Panc1 (cell line): ENCODE measurements at places on chromosomes 7 and 10. TPM values are rescaled to one million over a fixed set of nuclear protein-coding genes. Genes with fewer than 3 reads are reported as not detected.

The JAZF1 gene
- 8.8 TPM for total RNA-seq

The MSS51 gene
- 2.3 TPM for total RNA-seq

- H3K4me3 ChIP-seq: no peak overlapping the region
- no peaks in the 10 kb centered on the region for H3K4me1 ChIP-seq
- H3K27me3 ChIP-seq: no peaks in the 10 kb centered on the region
These were observed 225.7 kb upstream of the ANKRD30A start for GRCh38 chr10:36899652-36900051.

The ASZ1 gene
- not detected for total RNA-seq

The FASTK gene
- 95.0 TPM for total RNA-seq

GRCh38 chr10:90417029-90417428 is 440.8 kb downstream of the HTR7 start:
- H3K27ac ChIP-seq: no peak overlapping the region
- no peak for DNase-seq
- no peak overlapping the region for H3K4me3 ChIP-seq
- H3K27me3 ChIP-seq: no peaks in the 10 kb centered on the region
- H3K4me1 ChIP-seq: 0 out of 2 replicates have a peak, but pooled peaks cover 3% of the 10 kb centered on the region

DNA sequence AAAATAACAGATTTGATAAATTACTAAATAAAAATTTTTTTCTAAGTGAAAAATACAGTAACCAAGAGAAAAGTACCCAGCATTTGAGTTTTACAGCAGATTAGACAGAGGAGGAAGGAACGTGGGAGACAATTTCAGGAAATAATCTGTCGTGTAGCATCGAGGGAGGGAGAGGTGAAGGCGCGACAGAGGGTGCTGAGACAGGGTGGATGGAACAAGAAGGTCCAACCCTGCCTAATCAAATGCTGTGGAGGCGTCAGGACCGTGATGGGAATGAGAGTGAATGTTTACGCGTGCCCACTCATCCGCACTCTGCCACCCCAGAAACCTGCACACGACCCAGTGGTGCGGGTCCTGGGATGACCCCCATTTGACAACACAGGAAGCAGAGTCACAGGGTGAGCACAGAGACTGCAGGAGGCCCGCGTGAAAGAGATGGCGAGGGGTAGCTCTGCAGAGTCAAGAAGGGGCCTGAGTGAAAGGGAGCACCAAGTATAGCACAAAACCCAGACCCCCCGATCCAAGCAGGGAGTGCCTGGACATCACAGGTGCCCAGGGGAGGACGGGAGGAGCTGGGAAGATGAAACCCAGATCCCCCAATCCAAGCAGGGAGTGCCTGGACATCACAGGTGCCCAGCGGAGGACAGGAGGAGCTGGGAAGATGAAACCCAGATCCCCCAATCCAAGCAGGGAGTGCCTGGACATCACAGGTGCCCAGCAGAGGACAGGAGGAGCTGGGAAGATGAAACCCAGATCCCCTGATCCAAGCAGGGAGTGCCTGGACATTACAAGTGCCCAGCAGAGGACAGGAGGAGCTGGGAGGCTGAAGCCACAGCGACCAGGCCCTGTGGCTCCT is 558.9 kb downstream of the DNAJB6 start:
- H3K4me1 ChIP-seq: no peaks in the 10 kb centered on the region
- no peak for DNase-seq
- no peak overlapping the region for H3K27ac ChIP-seq
- no peaks in the 10 kb centered on the region for H3K36me3 ChIP-seq
- no peak overlapping the region for H3K4me3 ChIP-seq

The PEX1 gene
- 13.9 TPM for total RNA-seq

The C1QL3 gene
- not detected for total RNA-seq

The NCF1 gene
- total RNA-seq: not detected

DNA sequence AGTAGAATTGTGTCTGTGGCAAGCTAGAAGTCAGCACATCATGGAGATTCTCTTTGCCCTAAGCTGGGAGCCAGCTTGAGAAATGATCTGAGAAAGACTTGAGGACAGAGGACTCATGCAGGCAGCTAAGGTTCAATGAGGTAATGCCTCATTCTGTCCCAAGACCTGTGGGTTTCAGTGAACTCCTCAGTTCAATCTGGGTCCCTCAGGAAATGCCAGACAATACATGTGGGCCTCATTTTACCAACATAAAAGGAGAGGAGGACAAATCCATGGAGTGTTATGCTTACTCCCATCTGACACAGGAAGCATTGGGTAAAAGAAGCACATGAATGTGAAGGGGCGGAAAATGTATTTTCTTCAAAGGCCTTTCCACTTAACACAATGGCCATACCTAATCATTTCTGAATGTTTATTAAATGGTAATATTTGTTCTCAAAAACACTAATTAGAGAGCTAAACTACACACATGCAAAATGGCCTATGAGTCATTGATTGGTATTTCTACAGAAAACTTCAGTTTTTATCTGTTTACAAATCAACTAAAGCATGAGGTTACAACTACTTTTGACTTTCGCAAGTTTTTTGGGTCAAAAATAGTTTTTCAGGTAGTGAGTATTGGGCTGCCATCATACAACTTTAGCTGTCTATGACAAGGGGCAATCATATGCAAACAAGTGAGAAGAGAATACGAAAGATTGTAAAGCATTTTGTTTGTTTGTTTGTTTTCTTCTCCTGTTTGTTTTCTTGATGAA is 205.3 kb downstream of the CHRM2 start:
- no peak for DNase-seq
- no peak overlapping the region for H3K27ac ChIP-seq
- H3K36me3 ChIP-seq: no peaks in the 10 kb centered on the region
- no peaks in the 10 kb centered on the region for H3K27me3 ChIP-seq
- no peak overlapping the region for H3K4me3 ChIP-seq
- H3K4me1 ChIP-seq: no peaks in the 10 kb centered on the region

- DNase-seq: no peak
- H3K27me3 ChIP-seq: no peaks in the 10 kb centered on the region
- H3K4me3 ChIP-seq: no peak overlapping the region
- peaks cover 6% of the 10 kb centered on the region for H3K4me1 ChIP-seq
- no peaks in the 10 kb centered on the region for H3K36me3 ChIP-seq
- H3K27ac ChIP-seq: no peak overlapping the region
These were observed 38.9 kb downstream of the TSPAN14 start for GRCh38 chr10:80492848-80493521.

DNA sequence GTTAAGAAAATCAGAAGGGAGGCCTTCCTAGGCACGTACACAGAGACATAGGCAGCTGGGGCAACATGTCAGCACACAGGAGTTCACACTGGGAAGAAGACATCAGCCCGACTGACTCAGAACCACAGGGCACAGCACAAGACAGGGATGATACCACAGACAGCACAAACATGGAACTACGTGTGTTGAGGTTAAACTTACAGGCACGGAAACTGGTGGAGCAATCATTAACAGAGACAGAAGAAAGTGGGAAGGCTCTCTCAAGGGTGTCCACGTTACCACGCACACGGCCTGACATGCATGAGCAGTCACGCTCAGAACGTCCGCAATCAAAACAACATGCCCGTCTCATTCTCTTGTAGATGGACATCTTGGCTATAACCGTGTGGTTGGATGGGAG is 636.4 kb downstream of the KCNMA1 start:
- no peaks in the 10 kb centered on the region for H3K27me3 ChIP-seq
- no peak overlapping the region for H3K4me3 ChIP-seq
- DNase-seq: no peak

The FAM131B gene
- 1.5 TPM for total RNA-seq

- H3K4me3 ChIP-seq: no peak overlapping the region
- DNase-seq: no peak
- no peaks in the 10 kb centered on the region for H3K36me3 ChIP-seq
- H3K27me3 ChIP-seq: peaks cover 3% of the 10 kb centered on the region; the same call in 1 of the 2 replicates
- H3K27ac ChIP-seq: no peak overlapping the region
- H3K4me1 ChIP-seq: no peaks in the 10 kb centered on the region
These were observed 223.7 kb upstream of the PRSS58 start for GRCh38 chr7:142481548-142481947.

DNA sequence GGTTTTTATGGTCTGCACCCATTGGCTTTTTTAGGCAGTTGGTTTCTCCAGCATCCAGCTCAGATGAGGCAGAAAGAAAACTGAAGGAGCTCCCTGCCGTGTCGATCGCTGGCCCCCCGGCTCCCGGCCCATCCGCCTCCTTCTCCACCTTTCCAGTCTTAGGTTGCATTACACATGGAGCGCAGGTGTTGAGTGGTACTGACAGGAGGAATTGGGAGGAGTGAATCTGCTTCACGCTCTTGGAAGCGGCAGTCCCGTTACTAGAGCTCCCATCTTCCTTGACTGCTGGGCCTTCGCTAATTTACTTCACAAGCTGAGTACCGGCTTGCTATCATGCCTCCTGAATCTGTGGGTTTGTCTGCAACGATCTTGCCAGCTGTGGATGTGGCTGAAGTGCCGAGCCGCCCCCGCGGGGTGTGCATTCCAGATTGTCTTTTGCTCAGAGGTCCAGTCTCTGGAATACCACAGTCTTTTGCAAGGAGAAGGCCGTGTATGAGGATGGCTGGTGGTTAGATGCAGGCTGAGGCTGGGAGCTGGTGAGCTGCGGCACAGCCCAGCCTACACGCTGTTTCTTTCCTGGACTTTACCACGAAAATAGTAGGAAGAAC is 17.1 kb downstream of the IQCE start:
- DNase-seq: no peak
- H3K4me3 ChIP-seq: no peak overlapping the region
- no peaks in the 10 kb centered on the region for H3K27me3 ChIP-seq
- H3K4me1 ChIP-seq: no peaks in the 10 kb centered on the region
- no peak overlapping the region for H3K27ac ChIP-seq

GRCh38 chr7:136339464-136339863 is 362.3 kb upstream of the MTPN start:
- no peaks in the 10 kb centered on the region for H3K27me3 ChIP-seq
- no peaks in the 10 kb centered on the region for H3K4me1 ChIP-seq
- no peak overlapping the region for H3K27ac ChIP-seq
- H3K4me3 ChIP-seq: no peak overlapping the region
- no peak for DNase-seq

- H3K36me3 ChIP-seq: no peaks in the 10 kb centered on the region
- H3K27ac ChIP-seq: no peak overlapping the region
- no peaks in the 10 kb centered on the region for H3K4me1 ChIP-seq
- no peak overlapping the region for H3K4me3 ChIP-seq
- H3K27me3 ChIP-seq: no peaks in the 10 kb centered on the region
These were observed 147.6 kb upstream of the C7orf33 start for GRCh38 chr7:148442933-148443332.

The FBXW4 gene
- total RNA-seq: 61.5 TPM

DNA sequence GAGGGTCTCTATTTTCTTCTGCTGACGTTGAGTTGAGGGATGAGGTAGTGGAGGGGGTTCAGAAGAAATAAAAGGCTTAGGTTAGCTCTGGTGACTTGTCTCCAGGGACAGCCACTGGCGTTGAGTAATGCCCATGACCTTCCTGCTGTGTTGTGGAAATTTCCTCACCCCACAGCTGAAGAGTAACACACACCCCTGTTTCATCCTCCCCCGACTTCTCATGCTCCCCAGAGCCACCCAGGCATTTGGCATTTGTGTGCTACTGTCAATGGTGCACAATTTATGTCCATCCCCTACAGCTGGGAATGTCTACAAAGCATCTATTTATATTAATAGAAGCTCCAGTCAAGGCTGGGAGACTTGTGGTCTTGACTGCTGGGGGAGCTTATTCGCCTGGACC is 4.7 kb upstream of the TMEM72 start:
- H3K4me1 ChIP-seq: no peaks in the 10 kb centered on the region; the same call in 1 of the 2 replicates
- no peaks in the 10 kb centered on the region for H3K36me3 ChIP-seq
- H3K27ac ChIP-seq: no peak overlapping the region

- no peak for DNase-seq
- no peaks in the 10 kb centered on the region for H3K27me3 ChIP-seq
- no peaks in the 10 kb centered on the region for H3K4me1 ChIP-seq
- no peak overlapping the region for H3K27ac ChIP-seq
- no peaks in the 10 kb centered on the region for H3K36me3 ChIP-seq
- no peak overlapping the region for H3K4me3 ChIP-seq
These were observed 35.6 kb downstream of the ANKRD16 start for GRCh38 chr10:5854131-5854475.

GRCh38 chr7:39304178-39304577 is 262.0 kb upstream of the YAE1 start:
- no peak for DNase-seq
- H3K4me3 ChIP-seq: no peak overlapping the region
- H3K36me3 ChIP-seq: no peaks in the 10 kb centered on the region
- no peaks in the 10 kb centered on the region for H3K27me3 ChIP-seq
- H3K27ac ChIP-seq: no peak overlapping the region

- H3K4me1 ChIP-seq: peaks cover 58% of the 10 kb centered on the region
- peak within 1 kb of the TSS; percentile 100 for H3K27ac ChIP-seq
- no peaks in the 10 kb centered on the region for H3K27me3 ChIP-seq
- no peak for DNase-seq
- peak within 1 kb of the TSS; percentile 93 for H3K4me3 ChIP-seq
- H3K36me3 ChIP-seq: no peaks in the 10 kb centered on the region; the same call in 1 of the 2 replicates
These were observed at the start of gene ARID5B for GRCh38 chr10:61900829-61901792. TSS of gene ARID5B (plus strand) at chr10:61901699. CDS start at chr10:61901710, 11 bp downstream.

- no peak overlapping the region for H3K4me3 ChIP-seq
- H3K4me1 ChIP-seq: no peaks in the 10 kb centered on the region
- no peaks in the 10 kb centered on the region for H3K27me3 ChIP-seq
- H3K27ac ChIP-seq: no peak overlapping the region
- no peak for DNase-seq
These were observed 391 bp downstream of the ANKRD61 start for GRCh38 chr7:6031567-6031966.

GRCh38 chr10:5071411-5072198 is 22.6 kb upstream of the AKR1C3 start:
- H3K27me3 ChIP-seq: no peaks in the 10 kb centered on the region
- DNase-seq: no peak
- no peaks in the 10 kb centered on the region for H3K36me3 ChIP-seq
- H3K27ac ChIP-seq: no peak overlapping the region
- no peak overlapping the region for H3K4me3 ChIP-seq
- H3K4me1 ChIP-seq: no peaks in the 10 kb centered on the region

DNA sequence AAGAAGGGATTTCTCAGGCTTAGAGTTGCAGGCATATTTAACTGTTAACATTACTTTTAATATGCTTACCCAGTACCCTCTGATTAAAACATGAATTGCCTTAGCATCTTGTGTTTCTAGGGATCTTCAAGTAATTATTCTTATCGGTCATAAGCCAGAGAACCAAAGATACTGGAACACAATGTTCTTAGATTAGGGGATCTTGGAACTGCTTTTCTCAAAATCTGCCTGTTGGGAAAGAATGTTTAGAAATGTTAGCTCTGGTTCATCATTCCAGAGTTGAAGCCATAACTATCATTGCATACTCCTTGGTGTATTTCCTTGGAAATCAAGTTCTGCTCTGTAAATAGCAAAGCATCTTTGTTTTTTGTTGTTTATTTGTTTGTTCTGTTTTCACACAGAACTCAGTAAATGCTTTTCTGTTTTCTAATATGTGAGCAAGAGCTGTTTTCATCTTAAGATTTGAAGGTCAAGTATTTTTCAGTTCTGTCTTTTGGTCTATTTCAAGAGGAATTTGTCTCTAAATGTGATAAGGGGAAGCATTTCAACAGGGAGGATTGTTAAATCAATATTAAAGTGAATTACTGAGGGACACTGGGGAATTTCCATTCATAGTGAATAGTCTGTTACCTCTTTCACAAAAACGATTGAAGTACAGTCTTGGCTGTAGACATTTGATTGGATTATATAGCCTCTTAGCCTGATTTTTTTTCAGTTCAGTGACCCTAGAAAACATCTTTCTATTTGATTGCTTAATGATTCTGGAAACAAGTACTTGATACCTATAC is 103.2 kb upstream of the CYP26C1 start:
- H3K4me1 ChIP-seq: no peaks in the 10 kb centered on the region
- no peaks in the 10 kb centered on the region for H3K27me3 ChIP-seq
- DNase-seq: no peak
- no peaks in the 10 kb centered on the region for H3K36me3 ChIP-seq

The SHOC2 gene
- total RNA-seq: 56.6 TPM
